ENCODE measurements at places on chromosomes 7 and 10.

GRCh38 chr7:55516409-55516808 is 55.9 kb downstream of the VOPP1 start:
- no peak for DNase-seq

DNA sequence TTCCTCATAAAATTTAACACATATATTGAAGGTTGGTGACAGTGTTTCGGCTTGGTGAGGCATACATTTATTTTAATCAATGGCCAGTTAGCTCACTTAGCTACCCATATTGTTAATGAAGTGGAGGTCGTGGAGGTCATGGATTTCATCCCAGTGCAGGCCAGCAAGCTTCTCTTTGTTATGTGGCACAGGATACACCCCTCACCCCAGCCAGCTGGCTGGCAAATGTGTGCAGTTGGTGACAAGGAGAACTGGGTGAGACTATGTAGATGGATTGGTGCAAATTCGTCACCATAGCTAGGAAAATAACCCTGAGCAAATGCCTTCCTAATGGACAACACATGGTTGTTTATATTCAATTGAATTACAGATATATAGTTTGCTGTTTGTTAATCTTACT is 50.5 kb upstream of the FOXP2 start:
- no peak for DNase-seq

DNA sequence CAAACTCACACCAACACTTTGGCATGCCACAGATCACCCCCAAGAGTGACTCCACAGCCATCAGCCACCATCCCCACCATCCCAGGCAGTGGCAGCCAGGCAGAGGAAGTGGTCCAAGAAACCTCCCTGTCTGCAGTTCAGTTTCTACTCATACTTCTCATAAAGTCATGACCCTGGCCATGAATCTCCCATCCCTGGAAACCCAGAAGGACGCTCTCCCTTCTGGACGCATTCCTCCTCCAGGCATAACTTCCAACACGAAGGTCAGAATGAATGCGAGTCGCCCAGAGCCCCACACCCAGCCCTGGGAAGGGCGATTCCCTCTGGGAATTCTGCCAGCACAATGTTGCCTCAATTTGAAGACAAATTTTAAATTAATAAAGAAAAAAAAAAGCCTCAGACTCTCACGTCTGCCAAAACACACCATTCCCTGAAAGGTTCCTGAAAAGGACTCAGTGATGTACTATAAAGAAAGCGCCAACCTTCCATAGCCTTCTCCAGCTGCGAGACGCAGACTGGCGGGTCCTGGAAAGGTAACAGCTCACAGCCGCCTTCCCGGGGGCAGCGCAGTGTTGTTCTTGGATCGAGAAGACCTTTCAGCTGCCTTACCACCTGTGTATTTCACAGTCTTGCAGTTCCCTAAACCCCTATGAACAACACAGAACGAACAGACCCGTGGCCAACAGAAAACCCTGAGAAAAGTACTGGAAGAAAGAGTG is 307.6 kb downstream of the FRMD4A start:
- no peak for DNase-seq

GRCh38 chr7:1028775-1029636 is 15.3 kb upstream of the GPR146 start:
- no peak for DNase-seq

- DNase-seq: no peak
Measured at GRCh38 chr7:42035210-42035609, 201.8 kb downstream of the GLI3 start.

DNA sequence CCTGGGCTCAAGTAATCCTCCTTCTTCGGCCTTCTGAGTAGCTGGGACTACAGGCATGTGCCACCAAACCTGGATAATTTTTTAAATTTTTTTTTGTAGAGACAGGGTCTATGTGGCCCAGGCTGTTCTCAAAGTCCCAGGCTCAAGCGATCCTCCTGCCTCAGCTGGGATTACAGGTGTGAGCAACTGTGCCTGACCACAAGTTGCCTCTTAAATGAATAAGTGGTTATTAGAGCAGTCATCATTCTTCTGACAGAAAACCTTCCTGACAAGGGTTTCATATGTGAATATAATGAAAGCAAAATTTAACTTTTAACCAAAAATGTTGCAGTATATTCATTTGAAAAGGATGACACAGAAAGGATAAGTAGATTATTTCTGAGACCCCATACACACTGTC is 532.5 kb downstream of the GRM8 start:
- DNase-seq: no peak

- DNase-seq: no peak
Measured at GRCh38 chr10:30540276-30540675, 89.3 kb downstream of the LYZL2 start.

DNA sequence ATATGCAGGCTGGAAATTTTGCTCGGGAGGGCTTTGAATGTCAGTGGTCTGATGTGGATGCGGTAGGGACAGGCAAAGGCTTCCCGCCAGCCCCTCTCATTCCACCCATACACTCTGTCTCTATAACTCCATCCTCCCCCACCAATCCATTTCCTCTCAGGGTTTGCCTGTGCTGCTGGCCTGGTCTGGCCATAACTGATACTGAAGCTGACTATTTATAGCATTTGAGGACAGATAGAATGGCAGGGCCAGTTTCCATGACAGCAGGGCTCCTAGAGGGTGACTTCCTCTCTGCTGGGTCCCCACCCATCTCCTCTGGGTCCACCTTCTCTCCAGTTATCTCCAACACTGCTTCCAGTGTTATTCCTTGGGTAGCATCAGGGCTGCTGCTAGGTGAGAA is 6.6 kb upstream of the PDLIM1 start:
- DNase-seq: no peak

GRCh38 chr7:121475806-121476205 is 79.7 kb upstream of the FAM3C start:
- no peak for DNase-seq

Measured in nephron progenitor cell (in vitro differentiated cells).